ENCODE measurements at places on chromosomes 16 and 17.
A peak's percentile ranks its signal among the peaks of the same experiment; 100 is the strongest.

- no peak for DNase-seq
Observed at GRCh38 chr17:76702076-76702475, 8.7 kb downstream of the MXRA7 start.

DNA sequence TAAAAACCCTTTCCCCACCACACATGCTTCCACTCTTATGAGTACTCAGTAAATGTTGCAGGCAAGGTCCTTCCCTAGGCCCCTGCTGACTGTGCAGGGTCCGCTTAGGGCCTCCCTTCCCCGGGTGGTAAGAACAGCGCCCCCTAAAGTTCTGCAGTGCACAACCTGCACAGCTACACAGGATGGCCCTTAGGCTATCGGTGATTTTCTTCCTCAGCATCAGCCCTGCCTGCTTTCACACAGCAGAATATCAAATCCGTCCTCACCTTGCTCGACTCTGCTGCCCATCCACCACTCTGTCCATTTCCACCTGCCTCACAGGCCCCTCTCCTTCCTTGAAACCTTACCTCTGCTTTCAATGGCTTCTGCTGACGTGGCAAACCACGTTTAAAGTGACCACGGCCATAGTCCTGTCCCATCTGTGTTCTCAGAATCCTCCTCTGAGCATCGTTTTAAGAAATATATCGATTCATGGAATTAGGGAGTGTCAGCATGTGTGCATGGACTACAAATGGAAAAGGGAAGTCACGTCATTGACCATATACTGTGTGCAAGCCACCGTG, 51.4 kb upstream of the TMEM132E start:
- DNase-seq: no peak

DNA sequence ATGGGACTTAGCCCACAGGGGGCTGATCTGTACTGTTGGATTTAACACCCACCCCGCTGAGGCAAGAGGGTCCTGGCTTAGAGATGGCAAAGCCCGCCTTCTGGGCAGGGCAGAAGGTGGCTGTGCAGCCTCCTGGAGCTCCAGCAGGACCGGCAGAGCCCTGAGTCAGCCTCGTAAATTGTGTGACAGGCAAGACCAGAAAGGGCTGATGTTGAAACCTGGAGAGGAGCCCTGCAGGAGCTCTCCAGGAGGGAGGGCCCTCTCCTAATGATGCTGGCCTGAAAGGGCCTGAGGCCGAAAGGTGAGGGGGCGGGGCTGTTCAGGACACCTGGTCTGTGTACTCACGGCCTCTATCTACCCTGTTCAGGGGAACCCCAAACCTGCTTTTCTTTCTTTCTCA, 22.5 kb upstream of the MYO15B start:
- no peak for DNase-seq

GRCh38 chr16:30030011-30030685, 923 bp downstream of the TLCD3B start:
- DNase-seq: no peak

GRCh38 chr16:17367036-17367435, 103.7 kb downstream of the XYLT1 start:
- DNase-seq: no peak

DNA sequence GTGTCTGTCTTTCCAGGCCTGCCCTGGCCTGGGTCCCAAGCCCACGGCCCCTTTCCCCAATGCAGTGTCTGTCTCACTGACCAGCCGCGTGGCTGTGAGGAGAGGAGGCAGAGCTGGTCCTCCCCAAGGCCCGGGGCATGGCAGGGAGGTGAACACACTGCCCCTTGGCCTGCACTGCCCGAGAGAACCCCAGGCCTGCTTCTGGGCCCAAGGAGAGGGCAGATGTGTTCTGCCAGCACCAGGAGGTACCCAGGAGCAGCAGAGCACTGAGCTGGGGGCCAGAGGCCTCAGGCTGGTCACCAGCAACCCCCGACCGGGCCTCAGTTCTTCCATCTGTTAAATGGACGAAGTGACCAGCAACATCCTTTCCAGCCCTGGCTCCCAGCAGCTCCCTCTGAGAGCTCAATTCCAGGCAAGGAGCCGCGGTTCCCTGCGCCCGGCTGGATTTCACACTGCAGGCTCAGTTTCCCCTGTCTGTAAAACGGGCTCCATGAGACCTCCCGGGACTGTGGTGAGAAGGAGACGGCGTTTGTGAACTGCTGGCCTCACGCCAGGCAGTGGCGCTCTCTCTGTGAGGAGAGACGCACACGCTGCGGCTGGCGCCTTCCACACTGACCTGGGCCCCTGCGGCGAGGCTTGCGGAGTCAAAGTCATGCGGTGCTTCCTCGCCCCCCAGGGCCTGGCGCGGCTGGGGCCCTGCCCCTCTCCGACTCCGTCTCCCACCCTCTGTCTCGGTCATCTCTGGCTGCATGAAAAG, 8.1 kb upstream of the ZFPM1 start:
- DNase-seq: no peak

DNA sequence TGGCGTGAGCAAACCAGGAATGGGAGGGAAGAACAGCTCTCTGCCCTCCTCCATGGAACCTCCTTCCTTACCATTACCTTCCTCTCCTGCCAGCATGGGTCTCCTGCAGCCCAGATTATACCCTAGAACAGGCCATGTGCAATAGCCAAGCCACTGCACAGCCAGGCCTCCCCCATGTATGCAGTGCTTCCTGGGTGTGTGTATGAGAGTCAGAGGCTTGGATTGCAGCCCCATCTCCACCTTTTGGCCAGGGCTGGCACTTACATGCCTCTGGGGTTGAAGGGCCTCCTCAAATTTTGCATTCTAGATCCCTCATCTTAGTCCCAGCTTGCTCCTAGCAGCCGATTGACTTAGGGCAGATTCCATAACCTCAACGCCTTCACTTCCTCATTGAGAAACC, 133.7 kb downstream of the GSG1L start:
- DNase-seq: no peak

DNA sequence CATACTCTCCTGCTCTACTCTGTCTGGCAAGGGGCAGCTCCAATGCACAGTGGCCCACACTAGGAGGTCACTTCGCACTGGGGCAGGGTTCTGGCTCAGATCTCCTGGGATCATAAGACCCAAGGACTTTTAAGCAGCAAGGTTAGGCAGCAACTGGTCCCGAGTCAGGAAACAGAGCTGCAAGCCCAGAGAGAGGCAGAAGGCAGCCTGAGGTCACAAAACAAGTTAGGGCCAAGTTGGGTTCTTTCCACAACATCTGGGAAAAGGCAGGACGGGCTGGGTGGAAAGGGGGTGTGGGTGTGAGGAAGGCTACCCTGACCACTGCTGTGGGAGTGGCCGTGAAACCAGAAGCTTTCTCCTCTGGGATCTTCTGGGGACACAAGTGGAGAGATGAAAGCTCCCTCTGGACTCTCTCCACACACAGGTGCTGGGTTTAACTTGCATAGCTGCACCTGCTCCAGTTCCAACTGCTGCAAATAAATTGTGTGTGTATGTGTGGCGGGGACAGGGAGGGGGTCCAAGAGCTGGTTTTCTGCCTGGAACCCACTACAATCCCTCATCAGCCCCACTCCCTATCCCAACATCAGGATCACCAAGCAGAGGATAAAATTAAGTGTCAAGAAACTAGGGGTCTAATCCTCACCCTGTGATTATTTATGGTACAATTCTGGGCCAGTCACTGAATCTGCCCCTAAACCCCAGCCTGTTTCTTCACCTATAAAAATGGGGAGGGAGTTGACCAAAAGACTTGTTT, 8.0 kb upstream of the TSPOAP1 start:
- DNase-seq: no peak

DNA sequence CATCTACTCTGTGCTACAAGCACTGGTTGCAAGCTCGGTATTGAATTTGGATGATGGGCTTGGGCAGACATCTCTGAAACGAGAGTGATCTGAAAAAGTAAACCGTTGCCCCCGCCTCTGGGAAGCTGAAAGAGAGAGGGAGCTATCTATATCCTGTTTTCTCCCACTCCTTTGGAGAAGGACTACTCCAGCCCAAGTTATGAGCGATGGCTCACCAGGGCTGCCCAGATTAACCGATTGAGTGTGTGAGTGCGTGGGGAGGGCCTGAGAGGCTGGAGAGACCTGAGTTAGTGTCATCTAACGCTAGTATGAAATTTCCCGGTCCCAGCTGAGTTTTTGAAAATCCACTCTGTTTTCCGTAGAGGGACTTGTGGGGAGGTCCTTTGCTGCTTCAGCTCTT, 11.5 kb downstream of the MGAT5B start:
- no peak for DNase-seq

DNA sequence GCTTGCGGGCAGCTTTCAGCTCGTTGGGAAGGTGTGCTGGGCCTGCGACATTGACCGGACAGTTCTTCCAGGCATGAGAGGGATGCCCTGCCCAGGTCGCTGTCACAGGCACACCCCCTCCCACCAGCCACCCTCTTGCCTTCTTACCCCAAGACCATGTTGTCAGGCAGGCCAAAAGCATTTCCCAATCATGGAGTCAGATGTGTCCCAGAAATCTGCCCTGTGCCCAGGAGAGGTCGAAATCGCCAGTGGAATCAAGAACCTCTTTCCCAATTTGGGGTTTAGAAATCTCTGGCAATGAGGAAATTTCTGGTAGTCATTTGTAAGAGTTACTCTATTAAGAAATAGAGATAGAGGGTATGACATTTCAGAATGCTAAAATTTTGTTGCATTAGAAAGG, 177.1 kb downstream of the RAB11FIP4 start:
- DNase-seq: no peak

- no peak for DNase-seq
Observed at GRCh38 chr16:50613964-50614474, 65.8 kb downstream of the NKD1 start.

- no peak for DNase-seq
Observed at GRCh38 chr16:28191364-28191960, 20.3 kb downstream of the XPO6 start.

GRCh38 chr17:28071891-28072606, 29.6 kb downstream of the NLK start:
- DNase-seq: no peak

- DNase-seq: no peak
Observed at GRCh38 chr17:55641676-55642081, 81.0 kb downstream of the TMEM100 start.

GRCh38 chr16:4506450-4506849, 30.3 kb downstream of the HMOX2 start:
- peak; percentile 31 for DNase-seq

DNA sequence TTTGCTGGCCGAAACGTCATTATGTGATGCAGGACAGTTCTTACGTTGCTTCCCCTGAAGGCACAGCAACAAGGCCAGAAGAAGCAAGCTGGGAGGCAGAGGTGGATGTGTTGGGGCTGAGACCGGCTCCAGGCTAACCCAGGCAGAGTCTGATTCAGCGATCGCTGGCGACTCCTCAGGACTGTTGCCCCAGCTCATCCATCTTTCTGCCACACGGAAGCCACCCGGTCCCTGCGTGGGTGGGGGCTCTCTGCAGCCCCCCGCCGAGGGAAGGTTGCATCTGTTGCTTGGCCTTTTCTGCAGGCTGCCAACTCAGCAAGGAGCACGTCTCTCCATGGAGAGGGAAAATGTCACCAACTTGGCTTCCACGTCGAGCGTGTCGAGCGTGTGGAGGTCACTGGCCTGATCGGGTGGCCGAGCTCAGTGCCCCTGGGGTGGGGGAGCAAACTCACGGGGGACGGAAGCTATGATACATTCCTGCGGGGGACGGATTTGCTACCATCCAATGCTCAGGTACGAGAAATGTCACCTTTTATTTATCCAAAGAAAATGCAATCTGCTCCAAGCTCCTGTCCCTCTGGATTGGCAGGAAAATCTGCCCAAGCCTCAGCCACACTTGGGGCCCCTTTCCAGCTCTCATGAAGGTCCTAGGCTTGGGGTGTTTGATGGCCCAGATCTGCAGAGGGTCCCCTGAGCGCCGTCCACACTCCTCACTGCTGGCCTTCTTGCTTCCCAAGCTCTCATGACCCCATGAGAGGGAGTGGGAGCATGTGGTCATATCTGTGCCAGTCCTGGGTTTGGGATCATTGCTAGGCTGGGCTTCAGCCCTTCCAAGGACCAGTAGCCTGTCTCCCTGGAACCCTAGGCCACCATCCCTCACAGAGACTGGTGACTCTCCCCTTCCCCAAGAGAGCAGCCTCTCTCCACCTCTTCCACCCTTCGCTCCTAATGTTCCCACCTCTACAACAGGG, 69.4 kb downstream of the RPH3AL start:
- no peak for DNase-seq

DNA sequence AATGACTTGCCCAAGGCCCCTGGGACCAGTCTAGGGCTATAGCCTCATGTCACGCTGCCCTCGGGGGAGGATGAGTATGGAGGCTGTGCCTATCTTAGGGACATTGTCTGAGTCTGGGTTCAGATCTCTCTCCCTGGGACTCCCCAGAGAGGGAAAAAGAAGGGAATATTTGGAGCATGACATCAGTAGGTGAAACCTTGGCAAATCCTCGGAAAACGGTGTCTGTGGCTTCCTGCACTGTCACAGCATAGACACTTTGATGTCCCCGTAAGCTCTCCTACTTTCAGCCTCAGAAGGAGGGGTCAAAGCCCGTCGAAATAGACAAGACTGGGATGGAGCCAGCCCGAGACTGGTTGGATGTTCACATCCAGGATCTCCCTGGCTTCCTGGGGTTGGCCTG, 11.3 kb downstream of the MEOX1 start:
- no peak for DNase-seq

- DNase-seq: no peak
Observed at GRCh38 chr16:14020141-14020540, 51.0 kb upstream of the MRTFB start.

DNA sequence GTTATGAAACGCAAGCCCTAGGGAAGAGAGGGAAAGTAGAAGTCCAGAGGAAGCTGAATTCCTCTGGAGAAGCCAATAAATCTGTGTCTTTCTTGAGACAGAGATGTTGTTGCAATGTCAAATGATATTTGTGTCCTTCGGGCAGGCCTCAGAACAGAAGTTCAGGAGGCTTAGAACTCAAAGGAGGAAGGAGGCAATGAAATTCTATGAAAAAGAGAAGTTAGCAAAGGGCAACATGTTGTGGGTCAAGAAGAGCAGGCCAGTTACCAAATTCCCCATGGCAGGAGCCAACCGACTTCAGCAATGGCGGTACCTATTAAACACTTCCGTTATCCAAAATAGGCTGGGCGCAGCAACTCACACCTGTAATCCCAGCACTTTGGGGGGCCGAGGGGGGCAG, 109.0 kb upstream of the DHX40 start:
- DNase-seq: no peak

- no peak for DNase-seq
Observed at GRCh38 chr16:86762095-86762494, 183.7 kb downstream of the FOXL1 start.

- no peak for DNase-seq
Observed at GRCh38 chr17:6969323-6969726, 26.5 kb upstream of the ALOX12 start.

- DNase-seq: peak; percentile 41
Observed at GRCh38 chr17:44354582-44355561, 8.8 kb downstream of the FAM171A2 start.
